ENCODE measurements at places on chromosomes 16 and 17.
A peak's percentile ranks its signal among the peaks of the same experiment; 100 is the strongest.

DNA sequence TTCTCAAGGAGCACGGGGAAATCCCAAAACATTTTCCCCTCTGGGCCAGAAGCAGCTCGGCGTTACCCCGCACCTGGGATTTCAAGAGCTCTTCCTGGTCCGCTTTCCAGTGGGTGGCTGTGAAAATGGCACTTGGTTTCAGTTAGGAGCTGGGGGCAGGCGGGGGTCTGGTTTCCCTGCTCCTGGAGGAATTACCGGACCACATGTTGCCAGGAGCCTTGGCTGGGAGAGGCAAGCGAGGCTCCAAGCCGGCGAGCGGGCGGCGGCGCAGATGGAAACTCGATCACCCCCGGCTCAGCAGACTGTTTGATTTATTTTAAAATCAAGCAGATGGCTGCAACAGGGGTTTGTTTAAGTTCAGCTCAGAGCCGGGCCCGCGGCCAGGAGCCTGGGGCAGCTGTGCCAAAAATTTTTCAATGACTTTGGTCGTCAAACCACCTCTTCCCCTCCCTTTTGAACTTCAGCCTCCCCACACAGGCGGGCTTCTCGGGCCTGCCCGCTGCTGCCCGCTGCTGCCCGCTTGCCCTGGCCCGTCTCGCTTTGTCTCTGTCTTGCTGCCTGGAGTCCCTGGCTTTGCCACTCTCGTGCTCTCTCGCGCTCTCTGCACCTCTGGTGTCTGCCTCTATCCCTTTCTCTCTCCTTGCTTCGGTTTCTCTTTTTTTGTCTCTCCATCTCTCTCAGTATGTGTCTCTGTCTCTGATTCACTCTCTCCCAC is 108.0 kb upstream of the CIBAR2 start:
- no peak for DNase-seq

DNA sequence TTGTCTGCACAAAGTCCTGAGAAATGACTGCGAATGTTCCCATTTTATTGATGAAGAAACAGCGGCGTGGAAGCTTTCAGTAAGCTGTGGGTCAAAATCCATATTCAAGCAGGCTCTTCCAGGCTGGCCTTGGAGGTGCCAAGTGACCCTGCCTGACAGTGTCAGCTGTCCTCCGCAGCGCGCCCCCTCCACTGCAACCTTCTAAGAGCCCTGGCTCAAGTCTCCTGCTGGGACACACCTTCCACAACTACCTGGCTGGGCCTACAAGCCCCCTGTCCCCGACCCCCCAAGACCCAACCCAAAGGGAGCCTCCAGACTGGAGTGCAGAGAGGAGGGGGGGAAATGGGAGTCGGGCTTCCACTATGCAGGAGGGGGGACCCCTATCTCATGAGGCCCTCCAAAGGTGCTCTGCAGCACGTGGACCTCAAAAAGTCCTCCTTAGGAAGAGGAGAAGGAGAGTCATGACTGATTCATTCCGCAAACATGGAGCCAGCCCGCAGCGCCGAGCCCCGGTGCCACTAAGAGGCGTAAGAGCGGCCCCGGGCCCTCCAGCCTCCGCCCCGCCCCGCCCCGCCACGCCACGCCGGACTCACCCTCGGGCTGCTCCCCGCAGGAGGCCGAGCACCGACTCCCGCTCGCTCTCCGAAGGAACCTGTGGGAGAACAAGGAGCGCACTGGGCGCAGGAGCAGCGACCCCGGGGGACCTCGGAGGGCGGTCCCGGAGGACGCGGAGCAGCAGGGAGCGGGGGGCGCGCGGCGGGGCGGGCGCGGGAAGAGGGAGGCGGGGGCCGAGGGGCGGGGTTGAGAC is 574 bp downstream of the MPP3 start:
- no peak for DNase-seq

DNA sequence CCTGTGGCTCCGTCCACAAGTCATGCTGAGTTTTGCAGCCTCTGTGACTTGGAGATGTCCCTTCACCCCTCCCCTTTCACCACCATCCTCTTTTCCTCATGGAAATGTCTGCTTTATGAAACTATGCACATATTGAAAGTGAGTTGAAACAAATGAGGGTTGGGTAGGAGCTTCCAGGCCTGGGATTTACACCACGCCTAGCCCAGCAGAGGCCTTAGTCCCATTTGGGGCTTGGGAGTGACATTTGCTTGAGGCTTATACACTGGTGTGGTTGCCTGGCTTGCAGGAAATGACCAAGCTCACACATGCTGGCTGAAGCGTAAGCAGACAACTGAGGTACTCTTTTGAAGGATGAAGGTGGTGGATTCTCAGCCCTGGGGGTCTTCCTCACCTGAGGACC is 10.5 kb upstream of the SPNS1 start:
- DNase-seq = no peak

DNA sequence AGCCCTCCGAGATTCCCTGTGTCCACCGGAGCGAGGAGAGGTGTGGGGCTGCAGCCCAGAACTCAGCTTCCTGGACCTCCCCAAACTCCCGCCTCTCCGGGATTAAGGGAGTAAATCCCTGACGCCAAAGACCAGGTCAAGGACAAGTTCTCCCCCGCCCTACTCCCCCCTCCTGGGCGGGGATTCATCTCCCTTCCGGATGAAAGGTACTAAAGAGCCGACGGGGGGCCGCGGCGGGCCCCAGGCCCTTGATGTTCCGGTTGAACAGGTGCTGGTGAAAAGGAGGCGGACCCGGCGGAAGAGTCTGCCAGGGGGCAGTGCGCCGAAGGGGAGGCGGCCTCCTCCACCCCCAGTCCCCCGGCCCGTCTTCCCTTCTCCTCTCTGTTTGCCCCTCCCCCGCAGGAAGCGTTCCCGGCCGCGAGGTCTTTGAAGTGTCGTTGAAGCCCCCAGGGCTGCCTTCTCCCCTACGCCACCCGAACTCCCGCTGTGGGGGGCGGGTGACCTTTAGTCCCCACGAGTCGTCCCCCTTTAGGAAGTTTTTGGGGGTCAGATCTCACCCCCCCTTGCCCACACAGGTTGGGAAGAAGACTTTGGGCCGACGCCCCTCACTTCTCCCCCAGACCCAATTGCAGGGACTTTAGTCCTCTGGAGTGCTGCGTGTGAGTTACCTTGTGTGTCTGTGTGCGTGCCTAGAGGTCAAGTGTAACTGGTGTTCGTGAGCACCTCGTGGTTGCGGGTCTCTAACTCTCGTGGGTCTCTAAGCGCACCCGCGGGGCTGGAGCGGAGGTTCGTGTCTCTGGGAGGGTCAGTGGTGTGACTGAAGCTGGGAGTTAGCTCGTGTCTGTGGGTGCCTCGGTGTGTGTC is 1.1 kb upstream of the MLLT6 start:
- peak; percentile 86 for DNase-seq

- no peak for DNase-seq
Measured at GRCh38 chr16:27048316-27048715, 18.4 kb upstream of the C16orf82 start.

- no peak for DNase-seq
Measured at GRCh38 chr16:53257001-53257400, 177.3 kb upstream of the RBL2 start.

GRCh38 chr17:54694287-54694887 is 206.3 kb upstream of the TOM1L1 start:
- no peak for DNase-seq

- no peak for DNase-seq
Measured at GRCh38 chr17:67390006-67390645, 13.0 kb downstream of the PITPNC1 start.

- no peak for DNase-seq
Measured at GRCh38 chr17:68450391-68450790, 6.9 kb downstream of the WIPI1 start.

DNA sequence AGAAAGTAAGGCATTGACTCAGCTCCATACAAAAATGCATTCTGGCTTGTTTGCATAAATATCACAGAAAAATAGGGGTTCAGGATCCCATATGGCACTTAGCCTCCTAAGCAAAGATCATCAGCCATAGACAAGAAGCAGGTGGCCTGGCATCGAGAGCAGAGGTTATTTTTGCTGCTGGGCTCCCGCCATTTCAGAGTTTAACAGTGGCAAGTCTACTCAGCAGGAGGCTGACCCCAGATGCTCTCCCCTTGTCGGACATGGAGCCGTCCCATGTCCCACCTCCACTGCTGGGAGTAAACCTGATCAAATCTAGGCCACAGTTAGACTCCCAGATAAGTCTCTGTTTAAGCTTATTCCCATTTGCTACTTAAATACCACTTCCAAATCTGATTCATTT is 269.1 kb downstream of the FTO start:
- no peak for DNase-seq

GRCh38 chr16:5895137-5895536 is 797.5 kb upstream of the EEF2KMT start:
- no peak for DNase-seq

DNA sequence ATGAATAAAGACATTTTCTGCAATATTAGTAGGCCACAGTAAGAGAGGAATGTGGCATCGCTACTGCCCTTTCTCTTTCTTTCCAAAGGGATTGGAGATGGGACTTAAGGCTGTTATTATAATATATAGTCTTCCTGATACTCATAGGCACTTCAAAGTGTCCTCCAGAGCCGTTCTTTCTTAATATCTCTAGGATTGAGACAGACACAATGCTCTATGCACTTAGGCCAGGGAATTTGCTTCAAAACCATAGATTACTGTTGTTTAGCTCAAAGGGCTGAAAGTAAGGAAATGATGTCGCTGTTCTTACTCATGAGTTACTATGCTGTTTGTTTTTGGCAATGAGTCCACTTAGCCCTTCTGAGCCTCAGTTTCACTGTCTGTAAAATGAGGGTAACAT is 590.5 kb downstream of the CDH11 start:
- no peak for DNase-seq

- no peak for DNase-seq
Measured at GRCh38 chr16:88539261-88539651, 30.9 kb upstream of the ZC3H18 start.

DNA sequence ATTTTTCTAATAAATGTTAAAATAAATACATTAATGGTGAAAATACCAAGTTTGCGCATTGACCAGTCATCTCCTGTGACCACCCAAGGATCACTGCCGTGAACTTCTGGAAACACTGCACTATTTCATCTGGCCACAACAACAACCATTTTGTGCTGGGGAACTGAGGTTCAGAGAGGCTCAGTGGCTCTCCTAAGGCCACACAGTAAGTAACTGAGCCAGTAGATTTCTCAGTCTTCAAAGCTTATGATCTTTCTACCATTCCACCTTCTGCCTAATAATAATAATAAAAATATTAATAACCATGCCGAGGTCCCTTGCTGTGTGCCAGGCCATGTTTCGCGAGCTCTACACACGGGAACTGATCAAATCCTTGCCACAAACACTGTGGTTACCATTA is 182.0 kb downstream of the IRF8 start:
- DNase-seq = no peak

- DNase-seq = no peak
Measured at GRCh38 chr17:45117848-45118646, 14.3 kb downstream of the PLCD3 start.
